ENCODE measurements at places on chromosomes 16 and 17.

DNA sequence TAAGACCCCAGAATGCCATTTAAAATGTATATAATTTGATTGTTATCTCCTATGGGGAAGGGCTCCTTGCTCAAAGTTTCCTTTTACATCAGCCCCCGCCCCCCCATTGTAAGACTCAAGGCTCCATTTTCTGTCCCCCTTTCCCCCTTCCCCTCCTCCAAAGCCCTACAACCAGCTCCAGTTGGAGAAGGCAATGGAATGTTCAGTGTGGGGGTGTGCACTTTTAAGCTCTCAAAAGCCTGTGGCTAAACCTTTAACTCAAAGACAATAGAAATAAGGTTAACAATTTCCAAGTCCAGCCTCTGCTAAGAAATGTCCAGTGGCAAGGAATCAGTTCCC is 114.7 kb downstream of the NOG start:
- no peak for DNase-seq

DNA sequence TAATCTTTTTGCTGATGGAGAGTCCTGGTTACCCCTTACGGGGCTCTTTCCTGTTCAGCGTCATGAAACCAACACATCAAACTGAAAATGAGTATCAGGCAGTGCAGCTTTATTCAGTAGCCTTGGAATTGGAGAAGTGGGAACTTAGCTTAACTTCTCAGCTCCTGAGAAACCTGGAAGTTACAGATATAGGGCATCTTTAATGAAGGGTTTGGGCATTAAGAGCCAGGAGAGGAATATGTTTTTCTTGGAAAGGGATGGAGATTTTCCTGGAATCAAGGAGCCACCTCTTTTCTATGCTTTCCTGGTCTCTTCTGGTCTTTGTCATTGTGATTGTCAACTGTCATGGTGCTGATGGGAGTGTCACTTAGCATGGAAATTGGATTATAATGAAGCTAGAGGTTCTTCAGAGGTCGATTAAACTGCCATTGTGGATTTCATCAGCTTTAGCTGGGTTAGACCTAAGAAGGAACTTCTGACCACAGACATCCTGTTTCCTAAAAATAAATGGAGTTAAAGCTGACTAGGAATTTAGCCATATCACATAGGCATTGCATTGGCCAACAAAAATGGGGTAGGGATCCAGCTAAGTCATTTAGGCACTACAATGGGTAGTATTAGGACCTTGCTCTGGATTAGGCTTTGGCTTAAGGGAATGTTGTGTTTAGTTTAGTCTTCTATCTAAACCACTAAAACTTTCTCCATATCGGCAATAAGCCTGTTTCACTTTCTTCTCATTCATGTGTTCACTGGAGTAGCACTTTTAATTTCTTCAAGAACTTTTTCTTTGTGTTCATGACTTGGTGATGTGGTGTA is 186.4 kb downstream of the BCAS3 start:
- DNase-seq, result peak; percentile 14

GRCh38 chr16:52558448-52558847 is 11.5 kb upstream of the TOX3 start:
- DNase-seq, result no peak

DNA sequence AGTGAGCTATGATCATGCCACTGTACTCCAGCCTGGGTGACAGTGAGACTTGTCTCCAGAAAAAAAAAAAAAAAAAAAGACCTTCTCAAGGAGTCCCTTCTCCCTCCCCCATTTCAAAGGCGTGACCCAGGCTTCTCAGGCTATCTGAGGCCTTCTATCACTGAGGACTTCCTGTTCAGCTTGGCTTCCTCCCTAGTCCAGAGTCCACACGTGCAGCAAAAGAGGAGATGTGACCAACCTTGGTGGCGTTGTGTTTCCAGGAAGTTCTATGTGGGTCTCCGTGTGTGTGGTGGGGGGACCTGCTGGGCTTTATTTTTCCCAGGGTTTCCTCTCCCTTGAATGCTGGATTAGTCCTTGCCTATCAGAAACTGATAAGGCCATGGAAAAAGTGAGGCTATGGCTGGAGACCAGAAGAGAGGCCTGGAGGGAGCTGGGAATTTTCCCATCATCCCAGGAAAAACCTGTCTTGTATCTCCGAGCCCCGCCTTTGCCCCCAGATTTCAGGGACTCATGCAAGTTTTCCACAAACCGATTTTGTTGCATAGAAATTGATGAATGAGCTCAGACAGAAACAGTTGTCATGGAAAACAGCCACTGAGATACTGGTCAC is 148.1 kb downstream of the SALL1 start:
- peak; percentile 35 for DNase-seq

GRCh38 chr16:52372313-52372712 is 174.6 kb downstream of the TOX3 start:
- no peak for DNase-seq

GRCh38 chr16:64455275-64455674 is 666.6 kb downstream of the CDH11 start:
- DNase-seq, result no peak

- DNase-seq, result no peak
These were observed 116.9 kb upstream of the CLEC3A start for GRCh38 chr16:77905374-77905920.

GRCh38 chr16:87702325-87702811 is 63.4 kb downstream of the KLHDC4 start:
- peak; percentile 66 for DNase-seq

All from hematopoietic multipotent progenitor cell treated with erythropoietin and hydrocortisone succinate and interleukin-3 and kit ligand, for 6 days (in vitro differentiated cells).